ENCODE measurements at places on chromosomes 2 and 18. TPM values are rescaled to one million over a fixed set of nuclear protein-coding genes. Genes with fewer than 3 reads are reported as not detected.
A peak's percentile ranks its signal among the peaks of the same experiment; 100 is the strongest.

Gene TRABD2A
- total RNA-seq: 0.34 TPM

GRCh38 chr2:86087936-86088850 lies 17.5 kb downstream of the POLR1A start:
- peaks cover 3% of the 10 kb centered on the region for H3K4me1 ChIP-seq
- no peak overlapping the region for H3K27ac ChIP-seq
- no peak for DNase-seq
- no peak overlapping the region for H3K4me3 ChIP-seq

GRCh38 chr2:96642564-96643360 lies at the start of gene FER1L5:
Gene FER1L5 (plus strand): TSS chr2:96642764. CDS start chr2:96642837, 73 bp downstream.
- H3K4me1 ChIP-seq: no peaks in the 10 kb centered on the region
- no peaks in the 10 kb centered on the region for H3K27me3 ChIP-seq
- no peak within 1 kb of the TSS for H3K27ac ChIP-seq
- no peak for DNase-seq
- H3K4me3 ChIP-seq: peak within 1 kb of the TSS; percentile 38

Gene CELF4
- total RNA-seq: 0.17 TPM

Gene CYP27A1
- 23.4 TPM for total RNA-seq

Gene ZSWIM2
- not detected for total RNA-seq

Gene CPO
- total RNA-seq: 0.39 TPM

DNA sequence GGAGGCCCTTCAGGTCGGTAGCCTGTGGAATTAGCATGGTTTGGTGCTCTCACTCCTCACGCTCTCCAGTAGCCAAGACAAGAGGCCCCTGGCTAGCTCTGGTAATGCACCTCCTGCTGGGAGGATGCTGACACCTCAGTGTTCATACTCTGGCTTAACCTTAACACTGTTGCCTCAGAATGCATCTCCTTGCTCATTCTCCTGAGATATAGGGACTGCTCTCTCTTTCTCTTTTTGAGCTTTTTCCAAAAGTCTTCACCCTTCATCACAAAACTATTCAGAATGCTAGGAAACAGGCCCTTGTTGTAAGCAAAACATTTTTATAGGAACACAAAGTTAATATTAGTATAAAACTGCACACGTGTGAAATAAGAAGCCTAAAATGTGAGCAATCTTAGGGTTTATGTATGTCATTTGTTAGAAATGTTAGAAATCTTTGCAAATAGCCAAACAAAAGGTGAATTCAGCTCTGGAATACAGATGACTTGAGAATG lies 17.3 kb upstream of the IMPA2 start:
- no peaks in the 10 kb centered on the region for H3K36me3 ChIP-seq
- H3K27me3 ChIP-seq: no peaks in the 10 kb centered on the region
- no peaks in the 10 kb centered on the region for H3K4me1 ChIP-seq
- DNase-seq: no peak

- no peak overlapping the region for H3K4me3 ChIP-seq
- peaks cover 12% of the 10 kb centered on the region for H3K36me3 ChIP-seq
- H3K27ac ChIP-seq: no peak overlapping the region
- no peaks in the 10 kb centered on the region for H3K27me3 ChIP-seq
These were observed 101.3 kb upstream of the ITGB6 start for GRCh38 chr2:160301420-160301819.

Measured in psoas muscle (tissue), 8 donors.